ENCODE measurements at places on chromosomes 2 and 18.

DNA sequence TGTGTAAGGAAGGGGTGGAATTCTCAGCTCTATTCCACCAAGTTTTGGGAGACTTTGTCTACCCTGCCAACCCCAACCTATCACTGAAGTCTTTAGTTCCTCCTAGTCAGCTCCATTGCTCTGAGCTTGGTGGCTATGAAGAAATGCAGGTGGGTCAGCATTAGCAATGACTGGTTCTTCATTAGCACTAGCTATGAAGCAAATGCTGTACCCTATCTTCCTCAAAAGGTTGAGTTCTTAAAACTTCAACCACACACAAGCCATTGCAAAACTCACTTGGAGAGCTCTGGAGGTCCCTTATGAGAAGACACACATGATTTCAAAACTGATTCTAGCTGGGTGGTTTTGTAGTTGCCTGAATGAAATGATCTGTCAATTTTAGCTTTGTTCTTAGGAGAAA, 193.8 kb downstream of the IKZF2 start:
- DNase-seq: no peak

DNA sequence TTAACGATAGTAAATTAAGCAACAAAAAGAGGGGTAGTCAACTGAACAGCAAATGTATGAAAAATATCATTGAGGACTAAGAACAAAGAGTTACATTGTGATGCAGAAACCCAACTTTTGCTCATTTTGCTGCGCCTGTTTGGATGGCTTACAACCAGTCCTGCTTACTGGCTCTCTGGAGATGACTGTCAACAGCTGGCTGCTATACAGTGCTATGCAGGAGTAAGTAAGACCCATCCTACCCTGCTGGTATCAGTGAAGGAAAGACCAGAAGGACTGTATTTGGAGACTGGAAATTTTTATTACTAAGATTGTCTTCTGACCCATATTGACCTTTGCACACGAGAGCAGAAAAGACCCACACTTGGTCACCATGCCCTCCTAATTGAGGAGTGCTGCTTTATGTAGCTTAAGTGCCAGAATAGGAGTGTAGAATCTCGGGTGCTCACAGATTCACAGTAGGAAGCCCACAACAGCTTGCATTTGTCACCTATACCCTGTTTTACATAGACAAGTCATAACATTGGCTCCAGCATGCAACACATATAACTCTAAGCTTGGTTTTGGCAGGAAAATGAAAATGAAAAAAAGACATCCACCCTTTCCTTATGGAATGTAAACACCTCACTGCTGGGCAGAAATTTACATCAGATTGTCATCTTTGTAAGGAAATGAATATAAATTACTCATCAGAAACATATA, 1915.0 kb upstream of the CELF4 start:
- no peak for DNase-seq

GRCh38 chr2:196041786-196042185, 26.9 kb downstream of the DNAH7 start:
- DNase-seq: no peak

- DNase-seq: no peak
These were observed 29.1 kb upstream of the CPS1 start for GRCh38 chr2:210527286-210527685.

DNA sequence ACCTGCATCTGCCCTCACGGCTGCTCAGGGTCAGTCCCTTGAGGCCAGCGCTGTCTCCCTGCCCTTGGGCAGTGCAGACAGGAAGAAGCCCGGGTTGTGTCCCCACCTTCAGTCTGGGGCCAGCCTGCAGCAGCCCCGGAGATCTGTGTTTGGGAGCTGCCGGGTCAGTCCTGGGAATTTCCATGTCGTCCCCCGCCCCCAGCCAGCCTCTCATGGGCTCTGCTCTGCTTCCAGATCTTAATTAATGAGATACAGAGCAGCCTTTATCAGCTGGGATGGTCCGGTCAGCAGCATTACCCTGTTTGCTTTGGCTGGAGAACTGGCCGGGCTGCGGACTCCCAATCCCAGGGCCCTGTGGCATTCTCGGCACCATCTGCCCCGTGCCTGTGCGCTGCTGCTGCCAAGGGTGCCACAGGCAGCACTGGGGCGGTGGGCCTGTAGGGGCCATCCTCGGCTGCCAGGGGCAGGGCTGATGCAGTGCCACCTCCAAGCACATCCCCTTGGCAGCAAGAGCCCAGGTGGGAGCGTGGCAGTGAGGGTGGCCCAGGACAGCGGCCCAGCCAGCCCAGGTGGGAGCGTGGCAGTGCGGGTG, 2.4 kb downstream of the BOK start:
- no peak for DNase-seq

GRCh38 chr2:9268301-9269080, 61.9 kb downstream of the ASAP2 start:
- no peak for DNase-seq

DNA sequence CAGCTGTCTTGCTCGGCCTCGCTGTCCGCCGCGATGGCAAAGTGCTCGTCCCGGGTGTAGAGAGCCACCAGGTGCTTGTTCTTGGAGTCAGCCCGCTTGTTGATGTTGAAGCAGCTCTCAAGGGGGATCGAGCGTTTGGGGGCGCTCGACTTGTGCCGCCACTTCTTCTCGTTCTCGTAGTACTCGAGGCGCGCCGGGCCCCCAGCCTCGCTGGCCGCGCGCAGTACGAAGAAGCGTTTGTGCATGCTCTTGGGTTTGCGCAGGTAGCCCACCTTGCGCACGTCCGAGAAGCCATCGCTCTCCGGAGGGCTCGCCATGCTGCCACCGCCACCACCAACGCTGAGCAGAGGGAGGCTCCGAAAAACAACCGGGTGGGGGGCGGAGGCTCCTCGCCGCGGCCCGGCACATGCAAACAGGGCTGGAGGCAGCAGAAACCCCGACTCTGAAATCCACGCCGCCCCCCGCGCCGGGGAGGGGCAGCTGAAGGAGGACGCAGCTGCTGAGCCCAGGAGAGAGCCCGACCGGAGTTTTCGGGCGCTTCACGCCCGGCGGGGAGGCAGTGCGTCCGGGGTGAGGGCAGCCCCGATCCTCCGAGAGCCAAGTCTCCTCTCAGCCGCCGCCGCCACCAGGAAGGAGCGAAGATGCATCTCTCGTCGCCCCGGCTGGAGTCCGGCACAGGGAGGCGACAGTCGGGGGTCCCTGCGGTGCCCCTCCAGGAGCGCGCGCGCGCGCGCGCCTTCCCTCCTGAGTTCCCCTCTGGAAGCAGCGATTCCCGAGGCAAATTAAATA, 1.0 kb downstream of the IRS1 start:
- no peak for DNase-seq

DNA sequence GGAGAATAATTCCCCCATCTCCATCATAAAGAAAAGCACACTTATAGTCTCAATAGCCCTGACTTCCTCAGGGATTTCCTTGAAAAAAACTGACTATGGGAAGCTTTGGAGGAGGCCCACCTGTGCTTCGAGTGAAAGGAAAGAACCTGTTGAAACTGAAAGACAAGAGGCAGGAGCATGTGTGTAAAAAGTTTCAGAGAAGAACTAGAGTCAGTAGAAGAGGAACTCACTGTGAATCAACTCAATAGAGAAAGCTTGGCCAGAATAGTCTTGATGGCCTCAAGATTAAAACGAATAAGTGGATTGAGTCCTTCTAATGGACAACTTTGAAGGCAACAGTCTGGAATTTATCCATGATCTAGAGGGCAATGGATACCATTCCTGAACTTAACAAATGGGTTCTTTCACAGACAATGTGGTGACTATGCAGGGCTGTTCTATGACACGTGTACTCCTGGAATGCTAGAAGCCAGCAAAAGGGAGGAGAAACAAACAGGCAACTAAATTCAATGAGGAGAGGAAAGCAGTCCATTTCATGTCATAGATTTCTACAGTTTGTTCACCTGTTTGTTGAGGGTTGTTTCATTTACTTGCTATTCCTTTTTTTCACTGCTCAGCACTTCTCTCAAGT, 442.3 kb downstream of the GRB14 start:
- DNase-seq: no peak

DNA sequence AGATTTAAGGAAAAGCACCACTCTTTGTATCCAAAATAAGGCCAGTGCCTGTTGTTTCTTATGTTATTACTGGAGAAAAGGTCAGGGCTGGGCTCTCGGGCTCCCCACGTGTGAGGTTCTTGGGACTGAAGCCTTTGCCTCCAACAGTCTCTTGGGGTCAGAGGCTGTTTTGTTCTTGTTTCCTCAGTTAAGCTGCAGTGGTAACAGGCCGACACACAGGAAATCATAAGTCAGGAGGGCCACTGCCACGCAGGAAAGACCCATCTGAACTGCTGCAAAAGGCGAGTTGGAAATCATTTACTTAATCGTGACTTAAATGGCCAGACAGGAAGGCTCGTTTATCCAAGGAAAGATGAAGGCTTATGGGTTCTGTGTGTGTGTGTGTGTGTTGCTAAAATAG, 30.3 kb upstream of the IL37 start:
- DNase-seq: no peak

DNA sequence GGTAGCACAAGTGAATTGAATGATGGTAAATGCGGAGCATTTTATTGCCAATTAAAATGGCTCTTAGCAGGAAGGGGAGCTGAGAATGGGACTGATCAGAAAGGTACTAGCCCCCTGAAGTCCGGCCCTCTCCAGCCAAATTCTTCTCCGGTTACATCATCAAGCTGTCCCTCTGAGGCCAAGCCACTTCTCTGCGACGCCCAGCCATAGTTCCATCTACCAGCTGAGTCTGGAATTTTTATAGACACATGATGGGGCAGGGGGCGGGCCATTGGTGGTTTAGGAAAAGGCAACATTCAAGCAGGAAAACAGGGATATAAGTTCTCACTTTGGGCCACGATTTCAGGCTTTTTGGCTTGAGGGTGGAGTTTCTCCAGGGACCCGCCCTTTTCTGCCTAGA, 22.7 kb downstream of the RPRM start:
- no peak for DNase-seq

DNA sequence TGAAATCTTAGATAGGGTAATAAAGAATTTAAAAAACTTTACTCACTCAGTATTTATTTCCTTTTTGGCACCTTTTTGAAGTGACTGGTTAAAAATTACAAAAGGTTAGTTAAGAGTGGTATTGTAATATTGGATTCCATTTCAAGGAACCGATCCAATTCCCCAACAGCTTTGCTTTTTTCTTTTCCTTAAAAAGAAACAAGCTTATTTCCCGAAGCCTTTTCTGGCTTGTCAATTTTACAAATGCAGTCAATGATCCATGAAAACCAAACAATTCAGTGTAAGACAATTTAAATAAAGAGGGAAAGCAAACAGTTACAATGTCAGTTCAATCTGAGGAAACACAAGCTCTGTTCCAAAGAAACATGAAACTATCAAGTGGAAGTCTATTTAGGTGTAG, 200.2 kb downstream of the RIT2 start:
- no peak for DNase-seq

- DNase-seq: peak; percentile 61
These were observed 163.0 kb downstream of the FAM210A start for GRCh38 chr18:13563390-13563805.

GRCh38 chr2:26938399-26939118, 31.9 kb upstream of the MAPRE3 start:
- DNase-seq: no peak

- DNase-seq: no peak
These were observed 776.8 kb upstream of the ACVR2A start for GRCh38 chr2:147068071-147068470.

- DNase-seq: no peak
These were observed 4.3 kb downstream of the AAK1 start for GRCh38 chr2:69639266-69639665.

DNA sequence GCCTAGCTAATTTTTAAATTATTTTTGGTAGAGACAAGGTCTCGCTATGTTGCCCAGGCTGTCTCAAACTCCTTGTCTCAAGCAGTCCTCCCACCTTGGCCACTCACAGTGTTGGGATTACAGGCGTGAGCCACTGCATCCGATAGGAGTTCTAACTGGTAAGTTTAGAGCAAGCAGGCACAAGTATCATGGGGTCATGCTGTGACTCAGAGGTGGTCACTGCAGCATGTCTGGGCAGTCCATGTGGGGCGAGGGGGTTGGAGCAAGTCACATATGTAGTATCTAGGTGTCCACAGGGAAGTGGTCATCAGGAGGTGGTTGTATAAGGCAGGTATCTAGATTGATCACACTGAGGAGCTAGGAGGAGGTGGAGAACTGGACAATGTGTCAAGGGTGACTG, 22.7 kb upstream of the STARD7 start:
- DNase-seq: no peak

DNA sequence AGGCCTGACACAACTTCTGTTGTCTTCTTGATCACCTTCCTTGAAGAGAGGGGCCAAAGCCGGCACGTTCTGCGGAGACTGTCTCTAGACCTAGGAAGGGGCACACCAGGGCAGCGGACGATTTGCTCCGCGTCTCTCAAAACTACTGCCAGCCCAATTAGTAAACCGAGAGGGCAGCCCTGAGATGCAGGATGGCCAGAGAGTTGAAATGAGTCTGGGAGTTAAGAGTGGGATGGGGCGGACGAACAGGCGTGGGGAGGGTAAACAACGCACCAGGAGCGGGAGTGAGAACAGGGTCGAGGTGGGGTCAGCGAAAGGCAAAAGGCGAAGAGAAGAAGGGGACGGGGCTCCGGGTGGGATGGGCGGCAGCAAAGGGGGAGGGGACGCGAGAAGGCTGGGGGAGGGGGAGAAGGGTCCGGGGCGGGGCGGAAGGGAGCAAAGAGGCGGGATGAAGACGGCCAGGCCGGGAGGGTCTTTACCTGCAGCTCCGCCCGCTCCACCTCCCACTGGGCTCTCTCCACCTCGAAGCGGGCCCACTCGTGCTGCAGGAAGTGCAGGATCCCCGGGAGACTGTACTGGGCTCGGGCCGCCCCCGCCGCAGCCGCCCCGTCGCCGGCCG, 476 bp downstream of the STRN start:
- DNase-seq: no peak

DNA sequence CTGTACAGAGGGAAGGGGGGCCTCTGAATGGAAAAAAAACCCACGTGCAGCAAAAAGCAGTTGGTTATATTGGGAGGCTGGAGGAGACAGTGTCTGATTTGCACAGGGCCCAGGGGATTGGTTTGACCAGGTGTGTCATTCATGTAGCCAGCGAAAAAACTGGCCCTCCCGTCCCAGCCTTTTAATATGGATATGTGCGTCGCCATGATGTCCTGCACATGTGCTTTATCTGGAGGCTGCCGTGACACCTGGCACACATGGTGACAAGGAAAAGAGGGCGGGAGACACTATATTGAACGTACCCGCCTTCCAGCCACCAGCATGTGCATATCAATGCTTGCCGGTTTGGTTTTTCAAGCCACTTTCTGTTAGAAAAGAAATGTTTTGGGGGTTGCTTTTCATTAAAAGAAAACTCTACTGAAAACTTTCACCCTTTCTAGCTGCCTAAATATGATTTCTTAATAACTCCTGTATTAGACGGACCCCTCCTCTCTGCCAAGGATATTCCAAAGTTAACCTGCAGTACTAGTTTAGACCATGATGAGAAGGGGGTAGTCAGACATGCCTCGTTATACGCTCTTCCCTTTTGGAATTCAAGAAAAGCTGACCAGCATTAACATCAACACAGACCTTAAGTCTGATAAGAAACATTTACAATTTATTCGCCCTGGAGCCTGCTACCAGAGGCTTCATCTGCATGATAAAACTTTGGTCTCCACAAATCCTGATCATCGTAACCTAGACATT, 16.2 kb downstream of the SLC25A52 start:
- no peak for DNase-seq

- DNase-seq: no peak
These were observed 70.1 kb downstream of the SUCLG1 start for GRCh38 chr2:84388921-84389490.

GRCh38 chr2:77013953-77014352, 508.2 kb downstream of the LRRTM4 start:
- DNase-seq: no peak

GRCh38 chr18:10239991-10240634, 214.3 kb upstream of the APCDD1 start:
- no peak for DNase-seq
